AML-193 (cell line): ENCODE measurements at places on chromosomes 7 and 10.

GRCh38 chr7:41916450-41916927 is 213.6 kb upstream of the INHBA start:
- DNase-seq: no peak

DNA sequence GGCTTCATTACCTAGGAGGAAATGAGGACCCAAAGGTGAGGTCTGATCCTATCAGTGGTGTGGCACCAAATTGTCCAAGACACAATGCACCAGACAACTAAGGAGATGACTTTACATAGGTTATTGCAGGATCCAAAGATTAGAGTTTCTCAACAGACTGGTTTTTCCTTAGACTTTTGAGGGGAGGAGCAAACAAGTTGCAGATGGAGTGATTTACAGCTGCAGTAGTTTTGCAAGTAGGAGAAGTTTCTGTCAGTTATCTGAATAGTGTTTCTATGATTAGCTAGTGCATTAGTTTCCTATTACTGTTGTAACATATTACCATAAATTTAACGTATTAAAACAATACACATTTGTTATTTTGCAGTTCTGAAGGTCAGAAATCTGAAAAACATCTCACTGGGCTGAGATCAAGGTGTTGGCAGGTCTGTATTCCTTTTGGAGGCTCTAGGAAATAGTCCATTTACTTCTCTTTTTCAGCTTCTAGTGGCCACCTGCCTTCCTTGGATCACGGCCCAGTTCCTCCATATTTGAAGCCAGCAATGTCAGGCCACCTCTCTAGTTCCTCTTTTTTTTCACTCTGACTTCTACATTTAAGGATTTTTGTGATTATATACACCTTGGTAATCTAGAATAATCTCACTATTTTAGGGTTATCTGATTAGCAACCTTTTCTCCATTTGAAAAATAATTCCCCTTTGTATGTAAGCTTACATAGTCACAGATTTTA is 994.9 kb downstream of the REEP3 start:
- DNase-seq: no peak

DNA sequence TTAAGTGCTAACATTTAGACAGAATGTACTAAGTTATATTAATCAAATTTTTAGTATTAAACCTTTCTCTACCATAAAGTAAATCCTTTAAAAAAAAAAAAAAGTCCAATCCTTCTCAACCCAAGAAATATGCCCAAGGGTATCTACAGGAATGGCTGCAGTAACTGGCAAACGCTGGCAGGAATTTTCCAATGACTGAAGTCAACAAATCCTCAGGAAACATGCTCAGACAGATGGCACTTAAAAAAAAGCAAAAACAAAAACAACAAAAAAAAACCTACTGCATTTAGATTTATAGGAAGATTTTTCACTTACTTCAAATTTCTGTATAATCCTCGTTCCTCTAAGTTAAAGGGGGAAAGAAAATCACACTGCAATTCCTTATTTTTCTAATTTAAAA is 666 bp downstream of the SVIL start:
- no peak for DNase-seq

DNA sequence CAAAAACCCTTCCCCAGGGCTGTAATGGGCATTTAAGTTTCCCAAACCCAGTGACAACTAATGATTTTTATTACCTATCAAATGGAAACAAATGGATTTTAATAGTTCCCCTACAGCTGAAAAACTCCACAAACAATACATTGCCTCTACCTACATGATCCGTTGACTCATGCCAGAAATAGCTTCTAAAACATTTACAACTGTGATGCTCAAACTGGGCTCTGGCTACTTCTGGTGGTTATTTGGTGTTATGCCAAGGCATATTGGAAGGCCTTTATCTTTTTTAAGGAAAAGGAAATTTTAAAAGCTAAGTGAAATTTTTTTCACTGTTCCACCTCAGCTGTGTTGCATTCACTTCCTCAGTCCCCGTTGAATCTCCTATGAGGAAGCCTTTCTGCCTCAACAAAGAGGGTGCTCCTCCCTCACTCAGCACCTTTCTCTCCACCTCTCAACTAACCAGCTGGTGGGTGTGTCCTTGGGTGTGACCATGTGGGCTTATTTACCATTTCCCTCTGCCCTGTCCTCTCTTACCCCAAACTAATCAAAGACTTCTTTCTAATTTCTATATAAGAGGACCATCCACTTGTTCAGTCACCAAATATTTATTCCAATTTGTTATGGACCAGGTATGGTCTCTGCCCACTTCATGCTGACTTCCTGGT is 82.9 kb downstream of the PRTFDC1 start:
- DNase-seq: no peak

DNA sequence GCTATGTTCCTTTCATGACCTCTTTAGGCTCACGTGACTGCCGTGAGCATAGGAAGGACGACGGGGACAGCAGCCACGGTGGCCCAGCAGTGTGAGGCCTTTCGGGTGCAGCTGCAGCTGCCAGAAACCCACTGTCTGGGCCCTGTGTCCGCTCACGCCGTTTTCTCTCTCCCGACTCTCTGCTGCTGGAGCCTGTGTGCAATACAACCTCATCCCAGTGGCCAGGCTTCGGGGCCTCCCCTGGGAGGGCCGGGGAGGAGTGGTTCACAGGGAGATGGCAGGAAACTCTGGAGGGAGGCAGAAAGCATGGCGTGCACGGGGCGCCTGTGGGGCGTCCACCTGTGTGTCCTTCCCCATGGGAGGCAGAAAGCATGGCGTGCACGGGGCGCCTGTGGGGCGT is 38.6 kb downstream of the PFKP start:
- no peak for DNase-seq

- peak; percentile 3 for DNase-seq
These were observed 25.3 kb upstream of the SMIM30 start for GRCh38 chr7:113143486-113144257.

GRCh38 chr7:33050535-33051318 is 11.8 kb downstream of the NT5C3A start:
- peak; percentile 93 for DNase-seq

DNA sequence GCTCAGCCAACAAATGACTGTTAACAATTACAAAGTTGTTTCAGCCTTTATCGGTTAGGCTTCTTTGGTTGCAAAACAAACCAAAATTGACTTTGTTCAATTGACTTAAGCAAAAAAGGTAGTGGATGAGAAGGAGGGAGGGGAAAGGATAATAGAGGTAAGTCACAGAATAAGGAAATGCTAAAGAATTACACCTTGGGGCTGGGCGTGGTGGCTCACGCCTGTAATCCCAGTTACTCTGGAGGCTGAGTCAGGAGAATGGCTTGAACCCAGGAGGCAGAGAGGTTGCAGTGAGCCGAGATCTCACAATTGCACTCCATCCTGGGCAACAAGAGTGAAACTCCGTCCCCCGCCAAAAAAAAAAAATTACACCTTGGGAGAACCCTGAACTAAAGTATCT is 41.4 kb downstream of the AHCYL2 start:
- DNase-seq: no peak

- no peak for DNase-seq
These were observed 90.6 kb downstream of the FAM171A1 start for GRCh38 chr10:15280462-15280861.

- DNase-seq: no peak
These were observed 286.1 kb upstream of the BMPER start for GRCh38 chr7:33619264-33619663.

DNA sequence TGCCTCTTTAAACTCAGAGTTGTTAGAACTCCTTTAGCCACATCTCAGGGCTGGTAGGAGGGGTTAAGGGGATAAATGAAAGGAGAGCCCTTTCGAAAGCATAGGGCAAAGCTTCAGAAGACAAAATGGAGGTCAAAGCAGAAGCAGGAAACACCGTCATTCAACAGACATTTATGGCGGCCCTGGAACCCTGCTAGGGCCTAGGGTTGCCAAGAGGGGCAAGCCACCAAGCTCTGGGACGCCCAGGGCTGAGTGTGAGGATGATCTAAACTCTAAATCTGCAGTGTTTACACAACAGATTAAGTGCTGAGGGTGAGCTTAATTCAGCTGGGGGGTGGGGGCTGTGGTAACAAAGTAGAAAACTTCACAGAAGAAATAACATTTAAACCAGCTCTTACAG is 79.0 kb upstream of the NFE2L3 start:
- no peak for DNase-seq

- no peak for DNase-seq
These were observed 45.9 kb upstream of the DNAAF5 start for GRCh38 chr7:680411-681127.
